ENCODE measurements at places on chromosomes 12 and 14.

GRCh38 chr12:25976289-25976688 lies 17.8 kb downstream of the RASSF8 start:
- DNase-seq = no peak

- DNase-seq = no peak
Observed at GRCh38 chr14:50798048-50798421, 32.9 kb downstream of the NIN start.

DNA sequence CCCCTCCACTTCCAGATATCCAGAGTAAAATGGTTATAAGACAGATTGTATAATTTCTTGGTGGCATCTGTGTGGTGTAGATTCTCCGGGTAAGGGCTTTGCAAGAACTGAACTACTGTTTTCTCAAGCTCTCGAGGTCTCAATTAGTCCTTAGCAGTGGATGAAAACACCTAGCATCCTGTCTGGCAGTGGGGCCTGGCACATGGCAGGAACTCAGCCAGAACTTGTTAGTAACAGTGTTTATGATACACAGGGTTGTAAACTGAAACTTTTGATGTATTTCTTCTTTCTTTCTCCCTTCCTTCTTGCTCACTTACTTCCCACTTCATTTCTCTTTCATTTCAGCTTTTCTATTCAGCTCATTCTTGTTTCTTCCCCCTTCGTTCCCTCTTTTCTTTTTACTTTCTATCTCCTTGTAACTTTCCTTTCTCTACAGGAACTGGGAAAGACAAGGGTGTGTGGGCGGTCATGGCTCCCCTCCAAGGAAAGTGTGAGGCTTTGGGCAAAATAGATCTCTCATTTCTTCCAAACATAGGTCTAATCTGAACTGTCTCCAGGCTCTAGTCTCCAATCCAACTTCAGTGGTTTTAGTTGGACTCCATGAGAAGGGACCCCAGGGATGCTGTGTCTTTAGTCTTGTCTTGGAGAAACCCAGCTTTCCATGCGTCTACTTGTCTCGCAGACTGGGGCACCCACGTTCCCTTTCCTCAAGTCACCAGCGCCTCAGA lies 159.7 kb downstream of the PAH start:
- no peak for DNase-seq

- DNase-seq = no peak
Observed at GRCh38 chr14:71714225-71714624, 218.0 kb upstream of the RGS6 start.

GRCh38 chr12:12398026-12398859 lies 41.4 kb downstream of the BORCS5 start:
- DNase-seq = no peak
